Left ventricle myocardium inferior (tissue), 1 donor: ENCODE measurements at places on chromosomes 6 and 20. TPM values are rescaled to one million over a fixed set of nuclear protein-coding genes. Genes with fewer than 3 reads are reported as not detected.

- H3K27me3 ChIP-seq, result no peaks in the 10 kb centered on the region
- H3K4me1 ChIP-seq, result peaks cover 30% of the 10 kb centered on the region
- H3K36me3 ChIP-seq, result peaks cover 51% of the 10 kb centered on the region
- H3K27ac ChIP-seq, result no peak overlapping the region
Measured at GRCh38 chr6:17602888-17603287, 2.8 kb downstream of the FAM8A1 start.

The CPXM1 gene
- 0.69 TPM for total RNA-seq

The GRIK2 gene
- 11.3 TPM for total RNA-seq

GRCh38 chr20:13147971-13148370 lies 73.1 kb upstream of the ISM1 start:
- no peak for DNase-seq
- no peak overlapping the region for H3K4me3 ChIP-seq
- H3K27me3 ChIP-seq, result no peaks in the 10 kb centered on the region
- peaks cover 18% of the 10 kb centered on the region for H3K4me1 ChIP-seq
- no peaks in the 10 kb centered on the region for H3K36me3 ChIP-seq
- no peak overlapping the region for H3K27ac ChIP-seq

The DLGAP4 gene
- total RNA-seq, result 51.7 TPM

DNA sequence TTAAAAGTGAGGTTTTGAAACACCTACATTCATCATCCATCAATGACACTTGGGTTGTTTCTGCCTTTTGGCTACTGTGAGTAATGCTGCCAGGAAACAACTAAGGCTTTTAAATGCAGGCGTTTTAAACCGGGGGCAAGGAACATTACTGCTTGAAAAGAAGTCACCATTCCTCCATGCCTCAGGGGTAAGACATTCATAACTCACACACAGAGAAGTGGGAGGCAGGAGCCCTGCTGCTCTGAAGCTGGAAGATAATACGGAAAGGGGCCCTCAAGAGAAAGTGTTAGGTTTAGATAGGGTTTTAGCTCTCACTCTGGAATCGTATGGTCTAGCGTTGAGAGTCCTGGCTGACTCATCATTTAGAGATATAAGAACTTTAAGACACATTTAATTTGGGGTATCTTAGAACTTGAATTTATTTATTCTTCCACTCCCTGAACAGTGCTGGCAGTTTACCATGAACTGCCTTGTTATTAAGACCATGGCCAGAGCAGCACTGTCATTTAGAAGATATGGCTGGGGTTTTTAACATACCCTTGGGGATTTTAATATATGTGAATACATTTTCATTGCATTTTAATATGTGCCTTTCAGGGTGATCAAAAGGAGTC lies 1.8 kb downstream of the TUBB1 start:
- peaks cover 32% of the 10 kb centered on the region for H3K4me1 ChIP-seq
- H3K36me3 ChIP-seq, result peaks cover 42% of the 10 kb centered on the region
- no peak for DNase-seq

DNA sequence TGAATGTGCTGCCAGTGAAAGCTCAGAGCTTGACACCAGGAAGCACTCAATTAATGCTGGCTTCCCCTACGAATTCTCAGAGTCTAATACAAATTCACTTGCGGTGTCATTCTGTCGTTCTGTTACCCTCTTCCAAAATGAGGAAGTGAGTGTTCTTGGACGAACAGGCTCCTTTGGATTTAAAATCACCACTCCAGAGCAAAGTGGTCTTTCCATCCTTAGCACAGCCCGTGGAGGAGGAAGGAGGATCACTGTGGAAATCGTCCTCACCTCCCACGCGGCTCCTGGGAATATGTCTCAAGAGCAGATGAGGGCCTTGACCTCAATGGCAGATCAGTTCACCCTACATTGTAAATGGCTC lies 41.7 kb downstream of the RIOK1 start:
- DNase-seq, result no peak
- no peak overlapping the region for H3K27ac ChIP-seq
- no peaks in the 10 kb centered on the region for H3K36me3 ChIP-seq

DNA sequence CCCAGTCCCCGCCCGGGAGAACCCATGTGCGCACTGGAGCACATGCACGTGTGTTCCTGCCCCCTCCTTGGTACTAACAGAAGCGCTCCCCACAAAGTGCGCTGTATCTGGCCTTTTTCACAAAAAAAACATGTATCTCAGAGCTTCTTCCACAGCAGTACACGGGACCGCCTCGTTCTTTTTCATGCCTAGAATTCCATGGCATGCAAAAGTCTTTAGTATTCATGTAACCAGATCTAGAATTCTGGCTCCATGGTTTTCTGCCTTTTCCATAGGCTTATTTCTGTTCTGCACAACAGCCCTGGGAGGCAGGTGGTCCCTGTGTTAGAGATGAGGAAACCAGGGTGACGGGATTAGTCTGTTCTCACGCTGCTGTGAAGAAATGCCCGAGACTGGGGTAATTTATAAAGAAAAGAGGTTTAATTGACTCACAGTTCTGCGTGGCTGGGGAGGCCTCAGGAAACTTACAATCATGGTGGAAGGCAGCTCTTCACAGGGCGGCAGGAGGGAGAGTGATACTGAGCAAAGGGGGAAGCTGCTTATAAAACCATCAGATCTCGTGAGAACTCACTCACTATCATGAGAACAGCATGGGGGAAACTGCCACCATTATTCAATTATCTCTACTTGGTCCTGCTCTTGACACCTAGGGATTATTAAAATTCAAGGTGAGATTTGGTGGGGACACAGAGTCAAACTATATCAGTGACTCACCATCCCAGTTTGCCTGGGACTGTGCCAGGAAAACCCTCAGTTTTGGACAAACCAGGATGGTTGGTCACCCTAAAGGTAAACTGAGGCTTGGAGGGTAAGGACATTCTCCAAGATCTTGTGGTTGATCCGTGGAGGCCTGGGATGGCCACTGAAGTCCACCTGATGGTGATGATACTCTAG lies 41.0 kb downstream of the C20orf203 start:
- H3K27ac ChIP-seq, result no peak overlapping the region
- H3K27me3 ChIP-seq, result peaks cover 5% of the 10 kb centered on the region
- no peaks in the 10 kb centered on the region for H3K36me3 ChIP-seq
- H3K4me3 ChIP-seq, result no peak overlapping the region
- peaks cover 5% of the 10 kb centered on the region for H3K4me1 ChIP-seq

DNA sequence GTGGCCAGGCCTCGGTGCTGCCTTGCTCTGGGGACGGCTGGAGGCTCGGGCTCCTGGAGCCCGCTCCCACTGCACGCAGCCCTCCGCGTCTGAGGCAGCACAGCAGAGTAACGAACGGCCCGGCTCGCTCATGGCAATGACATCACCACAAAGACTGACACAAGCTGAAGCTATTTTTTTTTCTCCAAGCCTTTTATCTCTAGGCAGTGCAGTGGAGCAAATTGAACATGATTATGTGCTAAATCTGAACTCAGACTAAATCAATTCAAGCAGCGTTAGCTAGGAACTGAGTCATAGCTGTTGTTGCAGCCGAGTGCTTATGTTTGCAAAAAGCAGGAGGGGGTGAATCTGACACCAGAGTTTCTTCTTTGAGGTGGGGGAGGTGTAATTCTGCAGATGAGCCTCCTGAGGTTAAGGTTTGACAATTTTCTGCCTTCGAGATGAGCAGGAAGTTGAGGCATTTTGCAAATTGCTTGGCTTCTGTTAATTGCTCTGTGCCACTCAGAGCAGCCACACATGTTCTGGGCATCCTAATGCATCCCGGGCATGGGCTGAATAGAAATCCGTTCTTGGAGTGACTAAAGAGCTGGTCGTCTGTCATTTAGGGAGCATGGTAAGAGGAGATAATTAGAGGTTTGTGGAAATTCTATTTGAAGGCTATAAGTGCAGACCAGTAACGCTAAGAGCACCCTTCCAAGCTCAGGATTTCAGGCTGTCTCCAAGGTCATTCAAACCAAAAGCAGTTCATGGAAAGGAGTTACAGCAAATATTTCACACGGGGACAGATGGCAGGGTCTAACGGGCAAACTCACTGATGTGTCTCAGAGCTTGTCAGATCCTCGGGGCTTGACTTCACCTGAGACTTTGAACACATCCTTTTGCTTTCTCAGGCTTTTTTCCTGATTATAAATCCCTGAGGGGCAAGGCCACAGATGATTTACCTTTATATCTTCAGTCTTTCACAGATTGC lies 155.1 kb upstream of the ENPP5 start:
- H3K27me3 ChIP-seq, result no peaks in the 10 kb centered on the region
- no peaks in the 10 kb centered on the region for H3K36me3 ChIP-seq
- no peak for DNase-seq
- H3K27ac ChIP-seq, result no peak overlapping the region

The KPNA5 gene
- total RNA-seq, result 7.8 TPM

- H3K27me3 ChIP-seq, result no peaks in the 10 kb centered on the region
- no peak overlapping the region for H3K4me3 ChIP-seq
- H3K27ac ChIP-seq, result no peak overlapping the region
- no peaks in the 10 kb centered on the region for H3K4me1 ChIP-seq
- no peak for DNase-seq
Measured at GRCh38 chr6:114431641-114432040, 88.8 kb upstream of the HS3ST5 start.

The BPIFA3 gene
- total RNA-seq, result not detected

The PNISR gene
- total RNA-seq, result 52.0 TPM

- no peaks in the 10 kb centered on the region for H3K27me3 ChIP-seq
- H3K4me3 ChIP-seq, result no peak overlapping the region
- peak; percentile 37 for DNase-seq
Measured at GRCh38 chr6:106563614-106564013, 65.7 kb downstream of the RTN4IP1 start.
